Endothelial cell (in vitro differentiated cells): ENCODE measurements at places on chromosomes 16 and 17. TPM values are rescaled to one million over a fixed set of nuclear protein-coding genes. Genes with fewer than 3 reads are reported as not detected.

GRCh38 chr17:42276609-42277341 lies 584 bp upstream of the STAT5B start:
- DNase-seq = peak; percentile 52

DNA sequence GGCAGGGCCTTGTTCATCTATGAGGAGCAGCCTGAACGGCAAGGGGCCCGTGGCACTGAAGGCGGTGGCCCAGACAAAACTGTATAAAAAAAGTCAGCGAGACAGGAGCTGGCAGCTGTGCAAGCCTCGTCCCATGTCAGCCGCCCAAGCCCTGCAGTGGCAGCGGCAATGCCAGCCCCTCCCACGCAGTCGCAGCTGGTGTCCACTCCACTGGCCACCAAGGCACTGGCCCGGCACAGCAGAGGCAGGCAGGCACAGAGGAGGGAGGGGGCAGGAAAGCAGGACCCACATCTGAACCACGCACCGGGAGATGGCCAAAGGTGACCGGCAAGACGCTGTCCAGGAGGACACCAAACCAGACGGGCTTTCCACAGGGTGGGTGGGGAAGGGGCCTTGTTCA lies 15.9 kb upstream of the C16orf95 start:
- no peak for DNase-seq

C17orf107 gene
- total RNA-seq = 2.3 TPM

ZNF668 gene
- 13.6 TPM for total RNA-seq
